ENCODE measurements at places on chromosomes 11 and 22. TPM values are rescaled to one million over a fixed set of nuclear protein-coding genes. Genes with fewer than 3 reads are reported as not detected.

DNA sequence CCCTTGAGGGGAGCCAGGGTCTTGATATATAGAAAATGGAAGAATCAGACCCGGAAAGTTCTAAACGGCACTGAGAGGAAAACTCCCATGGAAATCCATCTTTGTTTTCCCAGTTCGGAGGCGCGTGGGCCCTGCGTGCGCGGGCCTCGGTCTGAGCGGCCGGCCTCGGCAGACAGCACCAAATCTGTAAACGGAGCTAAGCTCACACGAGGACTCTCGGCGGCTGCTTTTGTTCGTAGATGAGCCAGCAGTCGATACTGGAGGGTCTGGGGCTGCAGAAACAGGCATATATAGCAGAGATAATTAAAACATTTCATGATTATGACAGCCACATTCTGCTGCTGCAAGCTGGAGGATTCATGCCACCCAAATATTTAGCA is 68.5 kb upstream of the PPARA start:
- no peak for DNase-seq
- no peak overlapping the region for H3K4me3 ChIP-seq
- H3K27me3 ChIP-seq, result no peaks in the 10 kb centered on the region
- H3K4me1 ChIP-seq, result peaks cover 10% of the 10 kb centered on the region

DNA sequence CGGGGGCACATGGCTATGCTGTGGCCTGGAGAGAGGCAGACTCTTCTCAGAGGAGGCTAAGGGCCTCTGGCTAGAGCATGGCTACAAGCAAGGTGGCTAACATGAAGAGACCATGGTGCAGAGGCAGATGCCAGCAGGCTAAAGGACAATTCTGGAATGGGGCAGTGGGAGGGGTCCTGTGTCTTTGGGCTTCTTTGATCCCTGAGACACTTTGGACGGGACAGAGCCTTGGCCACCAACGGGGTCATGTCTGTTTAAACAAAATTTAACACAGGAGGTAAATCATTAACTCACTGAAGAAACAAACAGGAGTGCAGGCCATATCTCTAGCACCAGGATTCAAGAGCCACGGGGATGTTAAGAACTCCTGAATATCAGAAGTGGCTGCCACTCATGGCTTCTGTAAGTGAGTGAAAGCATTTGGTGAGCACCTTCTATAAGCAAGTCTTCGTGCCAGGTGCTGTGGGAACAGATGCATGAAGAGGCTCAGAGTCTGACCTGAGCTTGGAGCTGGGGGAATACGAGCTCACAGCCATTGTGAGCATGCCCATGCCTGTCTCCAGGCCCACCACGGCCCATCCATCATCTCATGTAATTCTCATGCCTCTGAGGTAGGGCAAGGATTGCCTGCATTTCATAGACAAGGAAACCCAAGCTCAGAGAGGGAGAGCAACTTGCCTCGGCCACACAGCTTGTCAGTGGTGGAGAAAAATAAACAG is 18.3 kb upstream of the ZNRF3 start:
- H3K4me1 ChIP-seq, result peaks cover 23% of the 10 kb centered on the region
- H3K27ac ChIP-seq, result peak overlapping the region; percentile 82
- H3K36me3 ChIP-seq, result no peaks in the 10 kb centered on the region
- DNase-seq, result peak; percentile 91

- H3K4me1 ChIP-seq, result no peaks in the 10 kb centered on the region
- no peaks in the 10 kb centered on the region for H3K36me3 ChIP-seq
- H3K27me3 ChIP-seq, result no peaks in the 10 kb centered on the region
- H3K27ac ChIP-seq, result no peak overlapping the region
Measured at GRCh38 chr11:15057329-15057728, 16.1 kb upstream of the CALCB start.

DNA sequence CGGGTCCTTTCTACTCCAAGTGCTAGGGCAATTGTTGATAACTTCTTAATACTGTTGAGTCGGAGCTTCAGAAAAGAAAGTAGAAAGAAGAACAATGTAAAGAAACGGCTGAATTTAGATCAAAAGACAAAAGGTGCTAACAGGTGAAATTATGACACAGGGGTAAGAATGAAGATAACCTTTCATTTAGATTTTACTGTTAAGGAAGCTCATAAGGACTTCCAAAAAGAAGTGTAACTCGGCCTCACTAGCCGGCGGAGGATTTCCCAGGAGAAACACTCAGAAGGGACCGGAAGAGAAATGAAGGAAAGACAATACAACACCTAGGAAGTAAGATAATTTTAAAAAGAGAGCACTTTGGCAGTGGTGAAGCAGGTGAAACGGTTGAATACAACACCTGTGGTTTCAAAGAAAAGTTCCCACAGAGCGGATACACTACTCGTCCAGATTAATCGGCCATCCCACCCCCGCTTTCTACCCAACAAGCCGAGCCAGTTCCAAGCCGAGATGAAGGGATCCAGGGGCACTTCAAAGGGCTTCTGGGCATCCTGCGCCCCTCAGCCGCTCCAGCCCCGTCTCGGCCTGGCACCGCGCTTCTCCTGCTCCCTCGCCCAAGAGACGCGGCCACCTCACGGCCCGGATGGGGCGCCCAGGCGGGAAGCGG is 737 bp downstream of the PPP2R1B start:
- DNase-seq, result no peak
- H3K36me3 ChIP-seq, result 0 out of 2 replicates have a peak, but pooled peaks cover 2% of the 10 kb centered on the region
- H3K27me3 ChIP-seq, result no peaks in the 10 kb centered on the region

DNA sequence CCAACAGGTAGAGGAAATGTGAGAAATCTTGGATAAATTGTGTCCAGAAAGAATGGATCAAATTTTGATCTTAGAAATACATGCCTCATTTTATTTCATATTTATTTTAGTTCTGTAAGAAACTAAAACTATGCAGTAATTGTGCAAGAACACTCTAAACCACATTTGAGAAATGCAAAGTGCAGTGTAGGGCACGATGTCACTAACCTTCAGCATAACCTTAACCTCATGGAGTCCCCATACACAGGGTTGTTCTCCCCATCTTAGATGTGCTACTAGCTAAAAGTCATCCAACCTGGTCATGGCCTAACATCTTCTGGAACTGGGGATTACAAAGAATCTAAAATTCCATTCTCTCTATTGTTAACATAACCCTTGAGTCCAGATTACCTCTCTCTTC is 48.4 kb upstream of the ARHGAP42 start:
- H3K27ac ChIP-seq, result no peak overlapping the region
- no peaks in the 10 kb centered on the region for H3K4me1 ChIP-seq
- H3K36me3 ChIP-seq, result no peaks in the 10 kb centered on the region
- H3K4me3 ChIP-seq, result no peak overlapping the region
- no peaks in the 10 kb centered on the region for H3K27me3 ChIP-seq
- DNase-seq, result no peak

The SLC16A8 gene
- total RNA-seq, result not detected

The MUC5B gene
- total RNA-seq, result not detected

The OR5I1 gene
- not detected for total RNA-seq

The HDHD5 gene
- 63.7 TPM for total RNA-seq

The SMC1B gene
- total RNA-seq, result 5.3 TPM

The TOP3B gene
- 63.7 TPM for total RNA-seq

The IGSF9B gene
- total RNA-seq, result 4.3 TPM

The APOL5 gene
- total RNA-seq, result not detected

The PRR33 gene
- not detected for total RNA-seq
